ENCODE measurements at places on chromosomes 11 and 22.

GRCh38 chr11:11660363-11660740 lies 38.5 kb upstream of the GALNT18 start:
- DNase-seq = no peak

DNA sequence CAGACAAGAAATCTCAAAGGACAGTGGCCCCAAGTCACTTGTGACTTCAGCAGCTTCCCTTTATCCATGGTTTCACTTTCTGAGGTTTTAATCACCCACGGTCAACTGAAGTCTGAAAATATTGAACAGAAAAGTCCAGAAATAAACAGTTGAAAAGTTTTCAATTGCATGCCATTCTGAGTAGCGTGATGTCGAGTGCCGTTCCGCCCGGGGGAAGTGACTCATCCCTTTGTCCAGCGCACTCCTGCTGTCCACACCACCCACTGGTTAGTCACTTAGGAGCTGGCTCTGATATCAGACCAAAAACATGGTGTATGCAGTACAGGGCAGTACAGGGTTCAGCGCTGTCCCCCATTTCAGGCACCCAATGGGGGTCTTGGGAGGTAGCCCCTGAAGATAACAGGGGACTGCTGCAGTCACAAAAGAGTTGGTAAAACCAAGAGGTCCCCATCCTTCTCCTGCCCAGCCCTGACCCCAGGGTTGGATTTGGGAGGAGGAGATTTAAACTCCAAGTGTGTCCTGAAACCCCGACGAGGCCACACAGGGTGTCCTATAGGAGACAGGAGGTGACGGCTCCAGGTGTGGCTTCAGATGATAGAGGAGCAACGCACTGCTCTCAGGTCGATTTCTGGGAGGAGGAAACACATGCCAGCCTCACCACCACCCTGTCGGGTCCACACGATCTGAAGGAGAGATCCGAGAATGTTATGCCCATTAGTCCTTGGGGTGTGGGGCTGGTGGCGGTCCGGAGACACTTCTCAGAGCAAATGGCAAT lies 390.1 kb downstream of the CTTN start:
- DNase-seq = no peak

DNA sequence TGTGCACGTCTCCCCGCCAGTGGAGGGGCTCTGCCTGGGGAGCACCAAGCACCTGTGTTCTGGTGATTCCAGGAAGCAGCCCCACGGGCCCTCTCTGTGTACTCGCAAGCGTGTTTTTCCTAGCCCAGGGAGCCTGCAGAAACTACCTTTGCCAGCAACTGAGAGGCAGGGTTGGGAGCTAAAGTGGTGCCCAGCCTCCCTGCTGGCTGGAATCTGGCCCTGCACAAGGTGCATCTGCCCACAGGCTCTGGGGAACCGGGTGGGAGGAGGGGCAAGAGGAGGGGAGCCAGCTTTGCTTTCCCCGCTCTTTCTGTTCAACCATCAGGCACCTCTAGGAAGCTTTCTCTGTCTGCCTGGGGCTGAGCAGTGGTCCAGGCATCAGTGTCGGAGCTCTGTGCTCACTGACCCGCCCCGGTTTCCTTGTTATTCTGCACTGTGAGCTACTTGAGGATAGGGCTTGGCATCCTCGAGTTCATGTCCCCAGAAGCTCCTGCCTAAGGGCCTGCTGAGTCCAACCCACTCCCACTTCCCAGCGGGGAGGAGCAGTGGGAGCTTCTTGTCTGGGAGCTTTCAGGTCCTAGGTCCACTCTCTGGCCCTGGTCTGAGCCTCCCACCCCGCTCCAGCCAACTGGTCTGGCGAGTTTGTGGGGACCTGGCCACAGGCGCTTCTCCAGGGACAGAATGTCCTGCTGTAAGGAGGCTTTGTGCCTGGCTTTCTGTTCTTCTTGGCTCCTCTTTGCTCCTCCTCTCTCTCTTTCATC lies 14.9 kb downstream of the DAGLA start:
- no peak for DNase-seq

DNA sequence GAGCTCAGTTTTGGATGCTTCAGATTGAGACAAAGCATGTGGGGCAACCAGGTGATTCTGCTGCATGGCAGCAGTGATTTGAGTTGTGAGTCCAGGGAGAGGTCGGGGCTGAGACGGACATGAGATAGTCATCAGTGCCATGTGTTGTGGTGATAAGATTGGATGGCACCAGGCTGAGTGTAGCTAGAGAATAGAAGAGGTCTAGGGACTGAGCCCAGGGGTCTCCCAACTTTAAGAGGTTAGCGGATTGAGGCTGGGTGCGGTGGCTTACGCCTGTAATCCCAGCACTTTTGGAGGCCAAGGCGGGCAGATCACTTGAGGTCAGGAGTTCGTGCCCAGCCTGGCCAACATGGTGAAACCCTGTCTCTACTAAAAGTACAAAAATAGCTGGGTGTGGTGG lies 6.3 kb upstream of the CTSD start:
- DNase-seq = no peak

DNA sequence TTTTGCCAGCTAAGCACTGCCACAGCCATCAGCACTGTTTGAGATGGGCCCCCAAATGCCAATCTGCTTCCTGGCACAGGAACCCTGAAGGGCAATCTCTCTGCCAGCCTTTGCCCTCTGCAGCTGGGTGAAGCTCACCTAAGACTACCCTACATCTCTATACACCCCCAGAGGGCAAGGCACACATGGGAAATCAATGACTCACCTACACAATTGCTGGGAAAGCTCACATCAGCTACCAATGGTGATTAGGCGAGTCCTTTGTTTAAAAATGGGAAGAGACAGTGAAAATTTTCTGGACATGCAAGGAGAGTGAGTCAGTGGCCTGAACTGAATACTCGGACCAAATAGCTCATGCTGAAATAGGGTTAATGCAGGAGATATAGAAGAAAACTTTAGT lies 12.6 kb upstream of the PRDM11 start:
- no peak for DNase-seq

DNA sequence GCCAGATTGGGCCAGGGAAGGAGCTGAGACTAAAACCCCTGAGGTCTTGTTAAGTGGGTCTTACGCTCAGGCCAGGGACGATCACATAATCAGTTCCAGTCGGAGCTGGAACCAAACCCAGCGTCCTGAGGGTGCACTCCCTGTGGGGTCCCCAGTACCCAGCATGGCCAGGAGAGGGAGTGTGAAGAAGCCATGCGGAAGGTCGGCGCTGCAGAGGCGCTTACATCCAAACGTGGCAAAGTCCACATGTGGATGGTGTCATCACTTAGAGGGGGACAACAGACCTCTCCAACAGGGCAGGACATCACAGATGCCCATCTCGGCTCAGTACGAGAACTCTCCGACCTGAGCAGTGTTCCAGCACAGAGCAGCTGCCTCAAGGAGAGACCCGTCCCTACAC lies 8.3 kb downstream of the ATP5MGL start:
- DNase-seq = no peak

- no peak for DNase-seq
These were observed 163.8 kb downstream of the SWAP70 start for GRCh38 chr11:9827708-9828107.

DNA sequence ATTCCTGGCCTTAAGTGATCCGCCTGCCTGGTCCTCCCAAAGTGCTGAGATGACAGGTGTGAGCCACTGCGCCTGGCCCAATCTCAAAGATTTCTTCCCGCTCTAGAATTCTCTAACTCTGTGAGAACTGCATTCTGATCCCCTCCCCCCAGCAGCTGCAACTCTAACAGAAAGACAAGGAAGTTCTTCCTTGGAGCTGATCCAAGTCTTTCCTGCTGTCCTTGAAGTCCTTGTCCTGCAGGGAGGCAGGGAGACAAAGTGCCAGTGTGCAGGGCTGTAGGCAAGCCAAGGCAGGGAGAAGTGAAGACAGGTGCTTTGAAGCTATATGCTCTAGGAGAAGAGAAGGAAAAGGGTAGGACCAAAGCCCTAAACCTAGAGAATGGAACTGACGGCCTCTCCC lies 9.5 kb upstream of the GGA1 start:
- DNase-seq = no peak

DNA sequence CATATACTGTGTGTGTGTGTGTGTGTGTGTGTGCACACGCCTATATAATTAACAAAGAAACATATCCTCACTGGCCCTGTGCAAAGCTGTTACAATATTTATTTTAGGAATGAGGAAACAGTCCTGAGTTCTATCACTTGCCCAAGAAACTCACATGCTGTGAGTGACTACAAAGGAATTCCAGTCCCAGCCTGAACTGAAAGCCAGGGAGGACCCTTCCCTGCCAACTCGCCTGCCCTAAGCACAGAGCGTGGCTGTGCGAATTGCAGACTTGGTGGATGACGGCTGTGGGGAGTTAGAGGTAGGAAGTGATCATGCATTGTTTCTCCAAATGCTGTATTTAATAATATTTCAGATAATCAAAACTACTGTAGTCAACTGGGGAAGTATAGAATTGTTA lies 26.4 kb upstream of the CD5 start:
- DNase-seq = peak; percentile 52

DNA sequence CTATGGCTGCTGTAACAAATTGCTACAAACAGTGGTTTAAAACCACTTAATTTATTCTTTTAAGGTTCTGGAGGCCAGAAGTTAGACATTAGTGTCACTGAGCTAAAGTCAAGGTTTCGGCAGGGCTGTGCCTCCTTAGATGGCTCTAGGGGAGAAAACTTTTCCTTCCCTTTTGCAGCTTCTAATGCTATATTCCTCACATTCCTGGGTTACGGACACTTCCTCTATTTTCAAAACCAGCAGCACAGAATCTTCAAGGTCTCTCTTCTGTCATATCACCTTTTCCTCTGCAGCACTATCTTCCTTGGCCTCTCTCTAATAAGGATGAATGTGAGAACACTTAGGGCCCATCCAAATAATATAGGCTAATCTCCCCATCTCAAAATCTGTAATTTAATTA lies 87.0 kb downstream of the C11orf87 start:
- no peak for DNase-seq

- no peak for DNase-seq
These were observed 1.6 kb upstream of the SWAP70 start for GRCh38 chr11:9662273-9662672.

DNA sequence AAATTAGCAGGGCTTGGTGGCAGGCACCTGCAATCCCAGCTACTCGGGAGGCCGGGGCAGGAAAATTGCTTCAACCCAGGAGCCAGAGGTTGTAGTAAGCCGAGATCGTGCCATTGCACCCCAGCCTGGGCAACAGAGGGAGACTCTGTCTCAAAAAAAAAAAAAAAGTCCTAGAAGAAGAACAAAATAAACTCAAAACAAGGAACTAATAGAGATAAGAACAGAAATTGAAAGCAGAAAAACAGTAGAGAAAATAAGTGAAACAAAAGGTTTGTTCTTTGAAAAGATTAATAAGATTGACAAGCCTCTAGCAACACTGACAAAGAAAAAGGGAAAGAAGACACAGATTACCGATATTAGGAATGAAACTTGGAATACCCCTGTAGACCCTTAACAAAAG lies 45.1 kb upstream of the CBX7 start:
- DNase-seq = no peak

DNA sequence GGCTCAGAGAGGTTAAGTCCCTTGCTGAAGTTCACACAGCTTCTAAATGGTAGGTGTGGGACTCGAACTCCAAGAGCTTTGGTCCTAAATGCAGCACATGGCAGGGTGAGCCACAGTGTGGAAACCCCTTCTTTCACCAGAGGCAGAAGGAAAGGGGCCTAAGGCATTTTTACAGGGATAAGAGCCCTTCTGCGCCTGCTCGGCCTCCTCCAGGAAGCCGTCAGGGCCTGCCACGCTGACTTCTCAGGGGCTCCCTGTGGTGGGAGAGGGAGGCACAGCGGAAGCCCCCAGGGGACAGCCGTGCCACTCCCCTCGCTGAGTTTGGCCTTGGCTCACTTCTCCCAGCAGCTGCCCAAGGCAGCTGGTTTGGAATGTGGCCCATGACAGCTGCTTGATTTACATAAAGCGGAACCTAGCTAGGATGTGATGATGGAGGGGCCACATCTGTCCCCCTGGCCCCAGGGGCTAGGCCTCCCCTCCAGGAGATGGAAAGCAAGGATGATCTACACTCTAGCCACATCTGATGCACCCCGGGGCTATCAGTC lies 35.4 kb downstream of the CD82 start:
- no peak for DNase-seq

DNA sequence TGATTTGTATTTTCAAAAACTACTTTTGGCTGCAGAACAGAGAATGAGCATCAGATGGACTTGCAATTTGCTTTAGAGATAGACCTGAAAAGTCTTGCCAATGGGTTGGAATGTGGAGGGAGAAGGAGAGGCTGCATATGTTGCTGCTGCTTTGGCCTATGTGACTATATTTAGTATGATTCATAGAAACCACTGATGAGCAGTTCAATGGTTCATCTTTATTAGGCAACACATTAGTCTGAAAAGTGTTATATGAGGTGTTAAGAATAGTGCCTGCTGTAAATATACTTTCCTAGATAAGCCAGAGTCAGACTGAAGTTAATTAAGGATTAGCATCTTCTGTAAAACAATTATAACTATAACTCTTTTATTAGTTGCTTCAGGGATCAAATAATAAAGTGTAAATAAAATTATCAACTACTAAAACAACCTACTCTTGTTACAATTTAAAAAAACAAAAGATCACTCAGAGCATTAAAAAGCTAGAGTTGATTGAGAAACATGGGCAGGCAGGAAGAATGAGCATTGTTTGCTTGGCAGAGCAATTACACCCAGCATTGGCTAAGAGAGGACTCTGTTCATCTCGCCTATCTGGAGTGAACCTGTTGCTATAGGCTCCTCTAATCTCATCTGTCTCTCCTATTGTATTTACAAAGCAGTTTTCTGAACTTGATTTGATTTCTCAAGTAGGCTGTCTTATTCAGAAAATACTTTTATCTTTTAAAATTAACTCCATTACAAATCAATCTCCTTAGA lies 36.3 kb downstream of the HORMAD2 start:
- no peak for DNase-seq

DNA sequence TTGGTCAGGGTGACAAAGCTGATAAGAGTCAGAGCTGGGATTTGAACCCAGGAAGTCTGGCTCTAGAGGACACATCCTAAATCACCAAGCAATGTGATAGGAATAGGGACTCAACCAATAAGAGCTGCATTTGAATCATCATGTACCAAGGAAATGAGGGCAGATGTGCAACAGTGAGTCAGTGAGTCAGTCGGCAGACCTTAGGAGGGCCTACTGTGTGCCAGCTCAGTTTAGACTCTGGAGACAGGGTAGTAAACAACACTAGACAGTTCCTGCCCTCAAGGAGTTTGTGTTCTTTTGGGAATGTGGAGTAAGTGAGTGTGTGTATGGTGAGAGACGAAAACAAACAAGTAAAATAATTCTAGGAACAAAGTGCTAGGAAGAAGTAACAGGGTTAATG lies 11.2 kb downstream of the IL10RA start:
- DNase-seq = peak; percentile 52

DNA sequence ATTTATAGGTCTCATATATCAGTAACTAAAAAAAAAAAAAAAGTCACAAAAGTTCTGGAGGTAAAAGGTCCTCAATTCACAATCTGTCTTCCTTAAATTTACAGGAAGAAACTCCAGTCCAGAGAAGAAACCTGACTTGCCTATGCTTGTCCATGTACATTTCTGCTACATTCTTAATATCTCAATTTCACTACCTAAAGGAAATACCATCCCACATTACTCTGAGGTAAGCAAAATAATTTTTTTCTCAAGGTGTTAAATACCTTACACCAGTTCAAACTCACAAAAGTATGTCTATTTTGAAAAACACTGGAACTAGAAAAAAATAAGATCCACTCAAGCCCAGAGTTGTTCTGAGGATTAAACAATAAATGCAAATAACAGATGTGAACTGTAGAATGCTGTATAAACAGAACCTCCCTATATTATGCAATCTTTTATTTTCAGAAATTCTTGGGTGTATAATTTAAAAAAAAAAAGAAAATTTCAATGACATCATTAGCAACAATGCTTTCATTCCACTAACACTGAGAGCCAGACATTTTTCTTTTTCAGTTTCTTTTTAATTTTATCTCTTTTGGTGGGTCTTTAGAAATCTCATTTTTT lies 49.9 kb upstream of the GDPD4 start:
- DNase-seq = no peak
